ENCODE measurements at places on chromosomes 1 and 21.

DNA sequence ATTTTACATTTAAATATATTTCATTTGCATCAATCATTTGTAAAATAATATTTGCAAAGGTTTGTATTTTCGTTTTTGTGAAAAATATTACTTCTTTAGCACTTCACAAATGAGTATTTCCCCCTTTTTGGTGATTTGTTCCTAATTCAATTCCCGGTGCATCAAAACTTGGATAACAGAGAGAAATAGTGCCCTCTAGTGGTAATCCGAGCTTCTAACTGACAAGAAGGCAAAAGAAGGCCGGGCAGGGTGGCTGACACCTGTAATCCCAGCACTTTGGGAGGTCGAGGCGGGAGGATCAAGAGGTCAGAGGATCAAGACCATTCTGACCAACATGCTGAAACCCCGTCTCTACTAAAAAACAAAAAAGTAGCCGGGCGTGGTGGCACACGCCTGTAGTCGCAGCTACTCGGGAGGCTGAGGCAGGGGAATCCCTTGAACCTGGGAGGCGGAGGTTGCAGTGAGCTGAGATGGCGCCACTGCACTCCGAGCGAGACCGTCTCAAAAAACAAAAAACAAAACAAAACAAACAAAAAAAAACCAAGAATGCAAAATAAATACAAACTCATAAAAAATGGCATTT, 137.7 kb downstream of the COL11A1 start:
- DNase-seq = peak; percentile 86

- DNase-seq = no peak
Measured at GRCh38 chr1:67451815-67452214, 21.6 kb upstream of the SERBP1 start.

DNA sequence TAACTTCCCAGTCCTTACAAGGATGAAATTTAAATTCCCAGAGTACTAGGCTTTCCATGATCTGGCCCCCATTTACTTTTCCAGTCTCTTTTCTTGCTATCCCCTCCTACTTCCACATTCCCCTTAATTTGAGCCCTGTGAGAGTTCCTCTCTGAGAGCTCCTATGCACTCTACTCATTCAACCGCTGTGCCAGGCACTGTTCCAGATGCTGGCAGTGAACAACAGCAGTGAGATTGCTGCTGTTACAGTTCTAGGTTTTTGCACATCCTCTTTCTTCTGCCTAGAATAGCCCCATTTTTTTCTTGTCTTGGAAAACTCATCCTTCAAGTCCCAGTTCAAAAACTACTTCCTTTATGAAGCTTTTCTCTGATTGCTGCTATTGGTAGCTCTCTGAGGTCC, 18.8 kb downstream of the ATF6 start:
- DNase-seq = no peak

DNA sequence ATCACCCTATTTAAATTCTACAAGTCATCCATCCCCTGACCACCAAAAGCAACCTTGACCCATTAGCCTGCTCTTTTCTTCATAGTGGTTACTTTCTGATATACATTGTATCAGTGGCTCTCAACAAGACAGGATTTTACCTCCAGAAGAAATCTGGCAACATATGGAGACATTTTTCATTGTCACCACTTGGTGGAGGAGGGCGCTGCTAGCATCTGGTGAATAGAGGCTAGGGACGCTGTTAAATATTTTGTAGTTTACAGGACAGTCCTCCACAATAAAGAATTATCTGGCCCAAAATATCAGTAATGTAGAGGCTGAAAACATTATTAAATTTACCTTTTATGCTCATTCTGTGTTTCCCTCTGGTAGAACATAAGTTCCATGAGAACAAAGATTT, 6.1 kb downstream of the HSPA13 start:
- DNase-seq = no peak

GRCh38 chr1:17588048-17588871, 48.8 kb downstream of the ARHGEF10L start:
- peak; percentile 35 for DNase-seq

- no peak for DNase-seq
Measured at GRCh38 chr1:229941160-229941559, 125.9 kb upstream of the GALNT2 start.

- no peak for DNase-seq
Measured at GRCh38 chr1:37288900-37289299, 185.5 kb upstream of the ZC3H12A start.

- no peak for DNase-seq
Measured at GRCh38 chr1:37663426-37664000, 28.8 kb upstream of the CDCA8 start.

- DNase-seq = no peak
Measured at GRCh38 chr1:121458291-121459048, 273.7 kb downstream of the SRGAP2C start.

- no peak for DNase-seq
Measured at GRCh38 chr1:231121533-231121932, 40.3 kb upstream of the TRIM67 start.

DNA sequence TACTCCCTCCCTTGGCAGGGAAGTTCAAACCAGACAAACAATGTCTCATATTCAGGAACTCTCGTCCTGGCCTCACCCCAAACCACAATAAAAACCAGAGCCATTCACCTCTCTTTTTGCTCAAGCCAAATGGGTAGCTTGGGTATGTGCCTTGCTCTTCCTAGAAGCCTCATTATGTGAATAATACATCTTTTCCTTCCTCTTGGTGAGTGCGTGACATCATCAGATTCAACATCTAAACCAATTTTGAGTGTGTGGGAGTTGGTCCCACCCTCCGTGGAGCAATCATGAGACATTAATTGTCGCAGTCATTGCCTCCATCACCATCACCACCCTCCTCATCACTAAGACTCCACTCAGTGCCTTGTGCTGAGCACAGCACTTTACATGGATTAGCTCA, 482.9 kb downstream of the PTPRU start:
- peak; percentile 42 for DNase-seq

- peak; percentile 4 for DNase-seq
Measured at GRCh38 chr1:221187174-221187573, 307.9 kb downstream of the HLX start.

- DNase-seq = no peak
Measured at GRCh38 chr1:152022474-152022873, 14.3 kb downstream of the S100A11 start.
